Fibroblast of skin of right quadriceps (primary cell): ENCODE measurements at places on chromosomes 7 and 10.

- DNase-seq: no peak
Observed at GRCh38 chr7:22025075-22025474, 79.4 kb upstream of the CDCA7L start.

DNA sequence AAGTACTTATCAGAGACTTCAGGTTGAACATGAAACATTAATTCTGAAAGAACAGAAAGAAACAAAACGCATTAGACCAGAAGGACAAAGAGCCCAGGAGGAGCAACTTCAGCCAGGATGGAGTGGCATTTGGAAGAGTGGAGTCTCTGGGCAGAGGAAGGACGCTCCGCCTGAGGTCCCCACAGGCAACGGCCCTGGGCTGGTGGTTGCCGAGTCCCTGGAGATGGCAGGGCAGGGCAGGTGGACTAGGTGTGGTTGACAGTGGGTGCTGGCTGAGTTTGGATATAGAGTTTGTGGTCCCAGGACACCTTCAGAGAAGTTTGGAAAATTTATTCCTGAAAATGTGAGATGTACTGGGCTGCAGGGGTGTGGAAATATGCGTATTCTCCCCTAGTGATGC, 27.4 kb upstream of the LARP4B start:
- no peak for DNase-seq

DNA sequence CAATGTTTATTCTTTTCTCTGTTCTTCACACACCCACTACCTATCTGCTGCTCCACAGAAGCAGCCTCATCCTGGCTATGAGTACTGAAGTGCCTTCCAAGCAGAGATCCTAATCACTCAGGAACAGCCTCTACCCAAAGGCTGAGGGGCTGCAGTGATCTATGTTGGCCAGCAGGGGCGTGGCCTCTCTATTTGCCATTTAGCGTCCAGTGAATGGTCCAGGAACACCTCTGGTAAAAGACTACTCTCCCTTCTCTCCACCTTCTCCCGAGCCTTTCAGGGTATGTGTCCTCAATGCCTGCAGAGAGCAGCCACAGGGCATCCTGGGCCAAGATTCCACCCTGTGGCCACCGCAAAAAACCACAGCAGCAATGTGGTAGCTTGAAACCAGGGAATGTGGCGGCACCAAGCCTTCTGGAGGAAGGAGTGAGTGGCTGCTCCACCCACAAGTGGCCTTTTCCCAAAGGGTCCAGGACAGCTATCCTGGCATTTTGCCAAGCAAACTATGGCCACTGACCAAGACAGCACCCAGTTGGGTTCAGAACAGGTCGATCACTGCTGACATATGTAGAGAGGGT, 70.9 kb downstream of the SYPL1 start:
- peak; percentile 32 for DNase-seq

DNA sequence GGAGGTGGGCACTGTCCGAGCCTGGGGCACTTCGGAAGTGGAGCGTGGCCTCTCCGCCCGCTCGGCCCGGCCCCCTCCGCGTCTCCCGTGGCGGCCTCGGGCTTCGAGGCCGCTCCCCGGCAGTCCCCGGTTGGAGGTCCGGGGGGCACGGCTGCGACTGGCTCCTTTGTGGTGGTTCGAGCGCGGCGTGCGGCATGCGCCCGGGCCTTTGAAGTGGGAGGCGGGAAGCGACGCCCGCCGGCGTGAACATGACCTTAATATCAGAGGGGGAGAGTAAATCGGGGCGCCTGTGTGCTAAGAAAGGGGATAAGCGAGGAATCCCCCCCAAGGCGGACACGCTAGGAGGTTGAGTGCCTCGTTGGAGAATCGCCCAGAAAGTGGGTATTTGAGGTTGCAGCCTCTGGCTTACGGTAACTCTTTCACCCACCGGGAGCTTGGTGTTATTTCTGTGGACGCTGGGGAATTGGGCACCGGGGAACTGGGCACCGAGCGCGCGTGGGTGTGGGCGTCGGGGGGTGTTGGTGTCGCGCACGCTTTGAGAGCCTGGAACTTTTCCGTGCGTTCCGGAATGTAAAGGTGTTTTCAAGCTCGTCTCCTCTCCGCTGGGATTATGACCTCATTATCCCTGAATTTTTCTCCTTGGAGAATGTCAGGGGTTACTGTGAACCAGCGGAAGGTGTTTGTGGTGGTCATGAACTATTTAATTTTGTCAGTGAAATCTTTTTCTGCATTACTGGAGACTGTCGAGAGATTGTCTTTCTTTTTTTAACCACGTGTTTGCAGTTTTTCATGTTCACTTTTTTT, 660 bp downstream of the SUV39H2 start:
- DNase-seq: peak; percentile 16

DNA sequence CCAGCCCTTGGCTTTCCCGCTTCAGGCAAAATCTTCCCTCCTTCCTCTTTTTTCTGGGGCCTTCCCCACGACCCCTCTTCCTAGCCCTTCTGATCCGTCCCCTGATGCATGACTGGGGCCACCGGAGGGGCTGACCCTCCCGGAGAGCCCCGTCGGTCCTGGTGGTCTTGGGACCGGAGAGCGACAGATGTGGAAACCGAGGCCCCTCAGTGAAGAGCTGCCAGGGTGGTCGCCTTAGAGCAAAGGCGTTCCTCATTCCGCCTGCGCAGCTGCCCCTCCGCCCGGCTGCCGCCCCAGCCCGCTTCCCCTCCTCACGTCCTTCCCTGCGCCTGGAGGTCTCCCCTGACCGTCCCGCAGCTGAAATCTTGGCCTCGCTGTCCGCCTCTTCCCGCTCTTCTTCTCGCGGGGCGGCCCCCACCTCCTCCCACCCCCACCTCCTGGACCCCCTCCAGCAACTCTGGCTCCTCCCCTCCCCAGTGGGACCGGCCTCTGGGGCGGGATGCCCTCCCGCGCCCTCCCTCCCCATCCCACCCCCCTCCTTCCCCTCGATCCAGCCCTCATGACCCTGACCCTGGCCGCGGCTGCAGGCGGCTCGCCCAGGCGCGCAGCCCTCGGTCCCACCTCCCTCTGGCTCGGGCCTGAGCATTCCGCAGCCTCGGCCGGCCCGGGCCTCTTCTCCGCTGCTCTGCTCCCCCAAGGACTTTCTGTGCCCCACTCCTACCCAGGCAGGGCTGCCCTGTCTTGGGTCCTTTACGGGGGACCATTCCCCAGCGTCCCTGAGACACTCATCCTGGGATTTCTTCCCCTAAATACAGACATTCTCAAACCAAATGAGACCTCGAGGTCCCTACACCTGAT, at the start of gene RARRES2:
RARRES2 (minus strand) TSS at position 367 of the 858 bp plus-strand sequence. CDS start 1,020 bp downstream, outside the sequence.
- DNase-seq: no peak

DNA sequence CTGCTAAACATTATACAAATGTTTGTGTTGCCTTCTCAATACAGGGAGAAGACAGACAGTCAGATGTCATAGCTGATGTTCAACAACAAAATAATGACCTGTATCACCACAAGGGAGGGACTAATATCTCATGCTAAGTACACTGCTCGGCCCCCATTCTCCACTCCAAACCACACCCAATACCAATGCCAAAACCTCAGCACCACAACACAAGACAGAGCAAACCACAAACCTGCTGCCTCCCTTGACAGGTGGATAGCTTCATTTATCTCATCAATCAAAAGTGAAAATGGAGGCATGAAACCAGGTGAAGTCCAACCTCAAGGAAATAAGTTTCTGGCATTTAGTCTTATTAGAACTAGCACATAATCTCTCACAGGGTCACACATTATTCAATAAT, 109.5 kb downstream of the PARD3 start:
- no peak for DNase-seq

DNA sequence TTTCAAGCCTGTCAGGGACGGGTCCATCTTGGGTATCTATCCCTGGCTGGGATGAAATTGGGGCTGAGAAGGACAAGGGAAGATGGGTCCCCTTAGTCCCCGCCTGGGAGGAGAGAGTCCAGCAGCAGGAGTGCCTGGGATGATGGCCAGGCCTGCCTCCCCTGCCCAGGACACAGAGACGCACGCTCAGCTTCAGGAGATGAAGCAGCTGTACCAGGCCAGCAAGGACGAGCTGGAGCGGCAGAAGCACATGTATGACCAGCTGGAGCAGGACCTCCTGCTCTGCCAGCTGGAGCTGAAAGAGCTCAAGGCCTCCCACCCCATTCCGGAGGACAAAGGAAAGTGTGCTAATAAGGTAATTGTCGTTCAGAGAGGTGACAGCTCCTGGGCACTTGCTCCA, 15.4 kb downstream of the CCDC136 start:
- no peak for DNase-seq

DNA sequence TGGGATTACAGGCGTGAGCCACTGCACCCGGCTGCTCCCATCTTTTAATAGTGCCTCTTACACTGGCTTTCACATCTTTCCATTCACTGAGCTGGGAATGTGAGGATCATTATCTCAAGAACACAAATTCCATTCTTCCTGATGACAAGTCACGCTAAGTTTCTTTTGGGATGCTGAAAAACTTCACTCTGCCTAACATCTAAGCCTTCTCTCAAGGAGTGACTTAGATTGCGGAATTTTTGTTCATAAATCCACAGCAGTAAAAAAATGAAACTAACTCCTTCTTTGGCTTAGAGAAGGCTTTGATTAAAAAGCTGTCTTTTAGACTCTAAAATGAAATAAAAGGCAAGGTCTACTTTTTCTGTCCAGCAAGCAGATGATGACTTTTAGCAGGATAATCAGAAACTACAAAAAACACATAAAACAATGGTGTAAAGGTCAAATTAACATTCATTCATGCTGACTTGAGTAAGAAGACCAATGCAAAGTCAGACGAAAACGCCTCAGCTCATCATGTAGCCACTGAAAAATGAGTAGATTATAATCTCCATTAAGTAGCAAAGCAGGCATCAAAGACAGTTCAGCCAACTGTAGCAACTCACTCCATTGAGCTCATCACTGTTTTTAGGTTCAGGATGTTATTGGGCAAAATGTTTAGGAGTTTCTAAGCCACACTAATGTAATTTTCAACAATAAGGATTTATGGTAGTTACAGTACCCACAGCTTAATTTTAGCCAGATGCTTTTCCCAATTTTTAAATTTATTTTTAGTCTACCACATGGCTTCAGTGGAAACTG, 178.8 kb downstream of the ELMO1 start:
- DNase-seq: no peak

- DNase-seq: no peak
Observed at GRCh38 chr10:21954690-21955089, 48.8 kb downstream of the DNAJC1 start.

- DNase-seq: no peak
Observed at GRCh38 chr10:8919280-8919679, 864.8 kb downstream of the GATA3 start.

DNA sequence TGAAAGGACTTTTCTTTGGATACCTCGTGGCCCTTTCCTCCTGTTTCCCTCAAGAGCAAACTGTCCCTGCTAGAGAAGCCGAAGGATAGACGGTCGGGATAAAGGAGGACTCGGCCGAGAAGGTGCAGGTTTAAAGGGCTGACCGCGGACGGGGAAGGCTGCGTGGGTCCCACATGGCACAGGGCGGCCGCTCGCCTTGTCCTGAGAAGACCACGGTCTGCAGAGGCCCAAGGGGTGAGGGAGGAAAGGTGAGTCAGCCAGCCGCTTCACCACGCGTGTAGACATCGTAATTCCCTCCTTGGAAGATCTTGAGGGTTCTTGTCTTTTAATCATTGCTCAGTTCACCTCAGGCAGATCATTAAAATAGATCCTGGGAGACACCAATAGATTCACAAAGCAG, 253.8 kb downstream of the DPP6 start:
- no peak for DNase-seq

DNA sequence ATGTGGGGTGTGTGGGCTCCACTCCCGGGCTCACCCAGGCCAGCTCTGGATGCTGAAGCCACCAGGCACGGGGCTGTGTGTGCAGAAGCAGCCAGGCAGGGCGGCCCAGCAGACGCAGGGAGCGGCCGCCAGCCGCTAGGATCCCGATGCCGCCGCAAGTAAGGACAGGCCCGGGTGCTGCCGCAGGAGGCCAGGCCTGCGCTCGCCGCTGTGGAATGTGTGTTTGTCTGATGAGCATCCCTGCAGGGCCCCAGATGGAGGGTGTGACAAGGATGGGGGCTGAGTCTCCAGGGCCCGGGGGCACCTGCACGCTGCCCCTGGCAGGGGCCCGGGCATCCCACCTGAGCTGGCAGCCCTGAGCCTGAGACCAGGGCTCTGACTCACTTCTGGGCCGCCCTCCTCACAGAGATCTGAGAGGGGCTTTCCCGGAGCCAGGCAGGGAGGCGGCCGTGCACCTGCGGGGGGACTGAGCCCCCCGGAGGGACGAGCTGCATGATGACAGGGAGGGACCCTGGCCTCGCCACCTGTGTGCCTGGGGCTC, 101.5 kb downstream of the FOXL3 start:
- DNase-seq: no peak

GRCh38 chr10:43976292-43976691, 327.6 kb upstream of the ZNF32 start:
- DNase-seq: no peak

GRCh38 chr10:26441491-26442214, 3.5 kb downstream of the APBB1IP start:
- peak; percentile 11 for DNase-seq

DNA sequence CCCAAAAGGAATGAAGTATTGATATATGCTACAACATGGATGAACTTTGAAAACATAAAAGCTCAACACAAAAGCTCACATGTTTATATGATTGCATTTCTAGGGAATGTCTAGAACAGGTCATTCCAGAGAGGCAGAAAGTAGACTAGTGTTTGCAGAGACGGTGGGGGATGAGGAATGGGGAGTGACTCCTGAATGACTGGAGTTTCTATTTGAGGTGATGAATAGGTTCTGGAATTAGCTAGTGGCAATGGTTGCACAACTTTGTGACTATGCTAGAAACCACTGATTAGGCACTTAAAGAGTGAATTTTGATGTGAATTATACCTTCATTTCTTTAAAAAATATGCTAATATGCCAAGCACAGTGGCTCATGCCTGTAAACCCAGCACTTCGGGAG, 6.9 kb downstream of the KPNA7 start:
- peak; percentile 80 for DNase-seq

GRCh38 chr7:47772492-47772891, 175.8 kb downstream of the PKD1L1 start:
- DNase-seq: no peak

GRCh38 chr10:34941471-34942357, 126.6 kb upstream of the PARD3 start:
- no peak for DNase-seq

DNA sequence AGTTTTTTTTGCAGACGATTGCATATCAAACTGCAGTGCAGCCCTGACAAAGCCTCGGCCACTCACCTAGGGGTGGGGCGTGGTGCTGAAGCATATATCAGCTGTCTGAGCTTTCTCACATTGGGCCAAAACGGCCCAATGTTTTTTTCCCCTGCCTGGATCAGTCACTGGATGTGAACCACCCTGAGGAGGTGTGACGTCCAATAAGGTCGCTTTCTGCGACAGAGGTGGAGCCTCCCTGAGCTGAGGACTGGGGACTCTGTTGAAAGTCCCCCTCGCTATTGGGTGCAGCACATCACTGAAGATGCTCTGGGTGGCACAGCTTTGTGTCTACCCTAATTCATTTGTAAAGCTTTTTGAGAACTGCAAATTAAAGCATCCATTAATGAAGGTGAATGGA, 60.9 kb downstream of the SEM1 start:
- no peak for DNase-seq
